ENCODE measurements at places on chromosomes 3 and 15.

DNA sequence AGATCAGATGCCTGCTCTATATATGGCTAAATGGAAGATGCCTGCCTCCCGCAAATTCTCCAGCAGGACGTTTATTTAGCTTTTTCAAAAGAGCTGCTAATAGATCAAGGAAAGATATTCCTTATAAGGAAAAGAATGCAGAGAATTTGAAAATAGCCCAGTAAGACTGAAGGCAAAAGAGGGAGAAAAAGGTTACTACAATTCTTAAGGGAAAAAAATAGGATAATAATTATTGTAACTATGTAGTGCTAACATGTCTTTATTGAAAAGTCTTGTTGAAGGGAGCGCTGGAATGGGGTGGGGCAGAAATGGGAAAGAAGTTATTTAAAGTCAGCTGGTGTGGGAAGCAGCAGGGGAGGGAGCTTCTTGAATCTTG lies 2.9 kb downstream of the TPM1 start:
- DNase-seq: no peak

- no peak for DNase-seq
These were observed 271.9 kb downstream of the FEZF2 start for GRCh38 chr3:62101488-62101887.

- no peak for DNase-seq
These were observed 54.8 kb downstream of the MAGEF1 start for GRCh38 chr3:184656829-184657681.

DNA sequence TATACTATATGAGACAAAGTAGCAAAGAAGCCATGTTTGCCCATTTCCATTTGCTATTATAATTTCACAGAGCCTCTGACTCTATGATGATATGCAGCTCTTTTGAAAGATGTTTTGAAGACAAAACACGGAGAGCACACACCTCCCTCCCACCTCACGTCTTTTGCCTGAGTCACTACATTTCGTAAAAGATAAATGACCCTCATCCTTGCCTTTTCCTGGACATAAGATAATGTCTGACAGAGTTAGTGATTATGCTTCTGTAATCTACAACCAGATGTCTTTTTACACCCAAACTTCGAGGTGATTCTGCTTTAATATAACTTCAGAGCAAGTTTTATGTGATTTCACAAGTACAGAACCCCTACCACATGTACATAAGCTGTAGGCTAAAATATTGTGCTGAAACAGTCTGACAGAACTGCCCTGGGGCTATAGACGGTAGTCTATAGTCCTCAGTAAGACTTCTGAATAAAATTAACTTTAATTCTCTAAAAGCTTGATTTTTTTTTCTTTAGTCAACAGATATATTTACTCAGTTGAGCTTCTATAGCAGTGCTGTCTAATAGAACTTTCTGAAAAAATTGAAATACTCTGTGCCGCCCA lies 99.9 kb downstream of the CD200R1L start:
- DNase-seq: no peak

DNA sequence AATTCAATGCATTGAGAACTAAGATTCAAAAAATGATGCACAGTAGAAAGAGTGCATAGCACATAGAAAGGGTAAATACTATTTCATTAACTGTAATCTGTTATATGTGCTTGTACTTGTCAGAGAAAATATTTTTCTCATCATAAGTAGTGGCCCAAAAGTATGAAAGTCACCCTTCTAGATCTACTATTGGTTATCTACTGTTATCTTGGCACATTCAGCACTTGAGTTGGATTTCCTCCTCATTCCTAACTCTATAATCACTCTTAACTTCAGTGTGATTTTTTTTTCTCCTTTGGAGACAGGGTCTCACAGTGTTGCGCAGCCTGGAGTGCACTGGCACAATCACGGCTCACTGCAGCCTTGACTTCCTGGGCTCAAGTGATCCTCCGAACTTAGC lies 194.4 kb downstream of the PCCB start:
- DNase-seq: no peak

DNA sequence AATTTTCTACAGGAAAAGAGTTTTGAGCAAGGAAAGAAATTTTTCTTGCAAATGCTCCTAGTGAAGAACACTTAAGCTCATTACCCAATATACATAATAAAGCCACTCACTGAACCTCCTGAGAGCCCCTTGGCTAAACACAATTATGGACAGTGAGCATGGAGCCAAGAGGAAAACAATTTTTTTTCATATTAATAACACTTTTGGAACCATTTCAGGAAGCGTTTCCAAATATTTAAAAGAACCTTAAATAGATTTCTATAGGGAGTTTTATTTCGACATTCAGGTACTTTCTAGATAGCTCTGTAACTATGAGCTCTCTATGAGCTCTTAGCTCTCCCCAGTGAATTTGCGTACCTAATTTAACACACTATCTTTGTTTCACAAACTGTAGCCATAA lies 581.1 kb downstream of the ZNF385D start:
- DNase-seq: no peak

DNA sequence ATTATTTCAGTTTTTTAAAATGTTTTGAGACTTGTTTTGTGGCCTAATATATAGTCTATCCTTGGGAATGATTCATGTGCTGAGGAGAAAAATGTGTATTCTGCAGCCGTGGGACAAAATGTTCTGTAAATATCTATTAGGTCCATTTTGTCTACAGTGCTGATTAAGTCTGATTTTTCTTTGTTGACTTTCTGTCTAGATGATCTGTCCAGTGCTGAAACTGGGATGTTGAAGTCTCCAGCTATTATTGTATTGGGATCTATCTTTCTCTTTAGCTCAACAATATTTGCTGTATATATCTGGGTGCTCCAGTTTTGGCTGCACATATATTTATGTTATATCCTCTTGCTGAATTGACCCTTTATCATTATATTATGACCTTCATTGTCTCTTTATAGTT lies 85.2 kb downstream of the UBE2E2 start:
- no peak for DNase-seq

DNA sequence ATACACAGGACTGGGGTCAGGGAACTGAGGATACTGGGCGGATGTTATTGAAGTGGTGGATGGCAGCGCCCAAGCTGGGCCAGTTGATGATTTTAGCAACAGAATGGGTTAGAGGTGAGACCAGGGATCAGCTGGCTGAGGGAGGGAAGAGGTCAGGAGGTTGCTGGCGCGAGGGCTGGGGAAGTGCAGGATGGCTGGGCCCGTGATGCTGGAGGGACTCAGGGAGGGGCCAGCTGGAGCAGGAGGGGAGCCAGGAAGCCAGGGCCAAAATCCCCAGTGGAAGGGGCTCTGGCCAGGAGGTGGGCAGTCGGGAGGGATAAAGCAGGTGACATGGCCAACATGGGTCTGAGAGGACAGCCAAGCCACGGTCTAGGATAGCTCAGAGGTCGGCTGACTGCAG lies 178.0 kb downstream of the NSMCE3 start:
- DNase-seq: no peak

DNA sequence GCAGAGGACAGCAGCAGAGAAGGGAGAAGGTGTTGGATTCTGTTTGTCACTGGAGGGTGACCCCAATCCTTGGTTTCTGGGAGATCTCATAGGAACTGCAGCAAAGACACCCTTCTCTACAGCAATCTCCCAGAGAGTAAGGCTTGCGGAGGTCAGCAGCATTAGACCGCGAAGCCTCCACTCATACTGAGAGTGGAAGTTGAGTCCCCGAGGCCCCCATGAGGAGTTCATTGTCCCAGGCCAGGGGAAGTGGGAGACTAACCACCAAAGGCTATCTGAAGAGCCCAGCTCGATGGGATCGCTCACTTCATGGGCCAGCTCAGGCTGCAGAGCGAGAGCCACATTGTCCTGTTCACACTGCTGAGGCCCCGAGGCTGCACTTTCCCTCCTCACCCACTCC lies 44.6 kb downstream of the GLDN start:
- no peak for DNase-seq

- no peak for DNase-seq
These were observed 156.1 kb upstream of the ANKRD28 start for GRCh38 chr3:15953841-15954240.
